Thoracic aorta (tissue), 2 donors: ENCODE measurements at places on chromosomes 4 and X. TPM values are rescaled to one million over a fixed set of nuclear protein-coding genes. Genes with fewer than 3 reads are reported as not detected.

ZNF827 gene
- 20.2 TPM for total RNA-seq

SERTM2 gene
- not detected for total RNA-seq

FABP2 gene
- total RNA-seq: not detected

CXorf65 gene
- not detected for total RNA-seq

DIPK2B gene
- 11.6 TPM for total RNA-seq

GALNT7 gene
- total RNA-seq: 12.7 TPM
